ENCODE measurements at places on chromosomes 5 and 9.

GRCh38 chr9:28518439-28518838 lies 945.2 kb upstream of the C9orf72 start:
- DNase-seq = no peak

DNA sequence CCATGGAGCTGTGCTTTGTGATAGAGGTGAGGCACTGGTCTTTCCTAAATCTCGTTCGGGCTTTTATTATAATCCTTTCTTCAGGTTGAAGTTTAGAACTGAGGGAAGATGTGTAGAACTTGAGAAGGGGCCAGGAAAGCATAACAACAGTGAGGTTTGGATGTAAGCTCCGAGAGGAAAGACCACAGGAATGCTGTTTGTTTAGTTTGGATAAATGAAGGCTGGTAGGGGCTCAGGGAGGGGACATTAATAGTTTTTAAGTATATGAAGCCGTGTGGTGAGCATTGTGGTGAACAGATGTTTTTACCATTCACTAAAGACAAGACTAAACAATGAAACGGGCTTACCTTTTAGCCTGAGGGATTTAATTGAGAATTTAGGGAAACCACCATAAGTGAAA lies 130.8 kb downstream of the ARHGAP26 start:
- no peak for DNase-seq

DNA sequence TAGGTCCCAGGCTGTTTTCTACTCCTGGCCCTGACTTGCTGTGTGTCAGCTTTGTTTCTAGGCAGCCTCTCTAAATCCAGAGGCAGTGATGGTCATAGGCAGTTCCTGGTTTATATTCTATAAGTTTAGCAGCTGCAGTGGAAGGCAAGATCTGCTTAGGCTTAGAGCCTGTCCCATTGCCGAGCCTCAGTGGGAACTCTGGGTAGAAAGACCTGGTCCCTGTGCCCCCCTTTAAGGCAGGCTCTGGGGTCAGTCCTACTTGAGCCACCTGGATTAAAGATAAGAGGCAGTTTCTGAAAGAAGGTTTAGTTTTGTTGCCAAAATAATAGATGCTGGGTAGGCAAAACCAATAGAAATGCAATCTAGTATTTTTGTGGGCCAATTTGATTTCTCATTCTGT lies 13.6 kb downstream of the MCCC2 start:
- no peak for DNase-seq

DNA sequence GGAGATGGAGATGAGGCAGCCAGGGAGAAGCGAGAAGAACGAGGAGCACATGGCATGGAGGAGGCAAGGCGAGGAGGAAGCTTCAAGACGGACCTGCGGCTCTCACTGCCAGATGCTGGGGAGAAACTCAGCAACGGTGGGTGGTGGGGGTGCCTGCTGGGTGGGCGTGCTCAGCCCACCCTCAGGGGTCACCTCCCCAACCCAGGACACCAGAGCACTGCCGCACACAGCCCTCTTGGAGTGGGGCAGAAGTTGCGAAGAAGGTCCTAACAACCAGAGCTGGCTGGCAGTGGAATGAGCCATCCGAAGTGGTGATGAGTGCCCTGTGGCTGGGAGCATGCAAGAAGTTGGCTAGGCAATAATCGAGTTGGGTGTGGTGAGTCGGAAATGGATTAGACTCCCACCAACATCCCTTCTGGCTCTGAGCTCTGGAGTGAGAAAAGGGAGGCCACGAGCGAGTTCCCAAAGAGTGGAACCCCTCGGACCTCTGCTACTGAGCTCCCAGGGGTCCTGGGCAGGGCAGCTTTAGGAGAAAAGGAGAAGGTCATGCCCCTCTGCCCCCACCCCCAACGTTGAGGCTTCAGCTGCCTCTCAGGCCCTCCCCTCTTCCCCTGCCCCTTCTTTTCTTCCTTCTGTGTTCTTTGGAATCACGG lies 212.7 kb upstream of the MVB12B start:
- DNase-seq = peak; percentile 63
